ENCODE measurements at places on chromosomes 7 and 10.

- DNase-seq: no peak
Measured at GRCh38 chr10:111261081-111261615, 184.3 kb downstream of the ADRA2A start.

GRCh38 chr10:61023053-61023452 is 79.1 kb upstream of the RHOBTB1 start:
- no peak for DNase-seq

DNA sequence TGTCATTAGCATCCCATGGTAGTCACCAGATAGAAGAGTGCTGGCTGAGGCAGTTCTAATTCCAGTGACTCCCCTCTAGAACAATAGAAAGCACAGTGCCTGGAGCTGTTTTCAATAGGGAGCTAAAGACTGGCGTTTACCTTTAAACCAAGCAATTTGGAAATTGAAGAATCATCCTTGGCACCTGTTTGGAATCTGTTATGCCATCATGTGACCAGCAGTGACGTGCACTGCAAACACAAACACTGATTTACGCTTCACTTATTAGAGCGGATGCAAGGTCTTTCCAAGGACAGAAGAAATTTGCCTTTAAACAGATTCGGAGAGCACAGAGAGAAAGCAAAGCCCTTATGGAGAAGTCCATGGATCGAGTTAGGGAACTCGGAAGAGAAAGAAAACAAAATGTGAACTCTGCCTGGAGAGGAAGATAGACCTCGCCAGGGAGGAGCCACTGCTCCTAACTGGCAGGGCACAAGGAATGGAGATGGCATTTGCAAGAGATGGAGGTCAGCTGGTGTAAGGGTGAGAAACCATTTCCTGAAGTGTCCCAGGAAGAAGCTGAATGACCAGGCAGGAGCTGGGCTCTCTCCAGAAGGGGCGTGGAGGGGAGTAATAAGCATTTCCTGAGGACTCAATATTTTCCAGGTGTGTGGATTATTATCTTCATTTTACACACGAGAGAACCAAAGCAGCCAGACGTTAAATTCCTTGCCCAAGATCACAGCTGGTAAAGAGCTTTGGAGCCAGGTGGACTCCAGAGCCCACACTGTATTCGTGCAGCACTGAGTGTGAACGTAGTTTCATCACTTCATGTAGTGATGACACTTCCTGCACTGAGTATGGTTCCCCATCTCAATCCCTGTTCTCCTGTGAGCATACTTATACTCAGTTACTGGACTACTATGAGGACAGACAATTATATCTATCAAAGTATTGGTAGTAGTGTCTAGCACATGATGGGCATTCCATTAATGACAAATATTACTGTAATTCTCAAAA is 97.7 kb downstream of the CUBN start:
- no peak for DNase-seq

DNA sequence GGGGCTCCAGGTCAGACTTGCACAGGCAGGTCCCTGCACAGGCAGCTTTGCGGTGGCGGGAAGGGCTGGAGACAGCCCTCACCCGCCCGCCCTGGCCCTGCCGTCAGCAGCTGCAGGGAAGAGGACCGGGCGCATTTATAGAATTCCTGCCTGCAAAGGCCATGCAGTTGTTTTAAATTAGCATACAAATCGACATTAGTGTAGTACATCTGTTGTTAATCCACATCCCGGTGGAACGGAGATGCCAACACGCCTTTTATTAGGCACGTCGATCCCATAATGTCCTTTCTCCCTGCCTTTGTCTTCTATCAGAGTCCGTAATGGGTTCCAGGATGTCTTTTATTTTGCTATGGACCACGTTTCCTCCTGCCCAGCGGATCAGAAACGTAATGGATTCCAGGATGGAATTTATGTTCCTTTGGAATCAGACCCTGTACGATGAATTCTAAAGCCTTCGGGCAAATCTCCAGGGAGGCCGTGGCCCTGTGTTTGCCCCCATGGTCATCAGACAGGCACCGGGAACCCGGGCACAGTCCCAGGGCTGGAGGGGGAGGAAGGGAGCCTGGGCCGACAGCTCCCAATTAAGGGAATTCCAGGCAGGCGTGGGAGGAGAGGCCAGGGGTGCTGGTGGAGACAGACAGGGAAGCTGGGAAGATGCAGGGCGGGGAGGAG is 123.9 kb downstream of the COL26A1 start:
- no peak for DNase-seq

- DNase-seq: no peak
Measured at GRCh38 chr7:8618441-8619070, 185.1 kb downstream of the NXPH1 start.

DNA sequence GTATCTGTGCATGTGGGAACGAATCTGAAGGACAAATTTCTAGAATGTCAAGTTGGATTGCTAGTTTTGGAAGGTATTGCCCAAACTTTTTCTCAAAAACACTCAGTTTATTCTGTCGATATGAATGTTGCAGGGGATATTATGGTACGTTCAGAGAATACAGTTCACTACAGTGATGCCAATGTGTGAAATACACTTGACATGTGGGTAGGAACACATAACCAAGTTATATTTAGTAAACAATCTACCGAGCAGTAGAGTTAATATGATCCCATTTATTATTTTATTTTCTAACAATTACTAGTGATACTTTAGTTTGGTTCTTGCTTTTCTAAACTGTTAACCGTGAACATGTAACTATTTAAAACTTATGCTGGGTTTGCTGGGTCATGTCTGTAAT is 37.4 kb downstream of the KIAA1217 start:
- DNase-seq: no peak

- no peak for DNase-seq
Measured at GRCh38 chr7:148973256-148973655, 55.0 kb downstream of the PDIA4 start.

DNA sequence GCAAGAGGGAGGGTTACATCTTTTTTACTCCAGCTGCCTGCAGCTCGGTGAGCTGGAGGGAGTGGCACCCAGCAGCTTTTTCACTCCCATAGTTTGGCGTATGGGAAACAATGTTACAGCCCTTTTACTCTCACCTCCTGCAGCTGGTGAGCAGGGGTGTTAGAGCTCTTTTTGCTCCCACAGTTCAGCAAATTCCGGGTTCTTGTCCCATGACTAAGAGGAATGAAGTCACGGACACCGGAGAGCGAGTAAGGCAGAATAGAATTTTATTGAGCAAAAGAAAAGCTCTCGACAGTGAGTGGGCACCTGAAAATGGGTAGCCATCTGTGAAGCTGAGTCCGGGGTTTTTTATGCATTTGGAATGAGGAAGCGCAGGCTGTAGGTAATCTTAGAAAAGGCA is 446.6 kb downstream of the GFRA1 start:
- DNase-seq: no peak

GRCh38 chr7:101547916-101548661 is 81.0 kb downstream of the MYL10 start:
- DNase-seq: peak; percentile 19

DNA sequence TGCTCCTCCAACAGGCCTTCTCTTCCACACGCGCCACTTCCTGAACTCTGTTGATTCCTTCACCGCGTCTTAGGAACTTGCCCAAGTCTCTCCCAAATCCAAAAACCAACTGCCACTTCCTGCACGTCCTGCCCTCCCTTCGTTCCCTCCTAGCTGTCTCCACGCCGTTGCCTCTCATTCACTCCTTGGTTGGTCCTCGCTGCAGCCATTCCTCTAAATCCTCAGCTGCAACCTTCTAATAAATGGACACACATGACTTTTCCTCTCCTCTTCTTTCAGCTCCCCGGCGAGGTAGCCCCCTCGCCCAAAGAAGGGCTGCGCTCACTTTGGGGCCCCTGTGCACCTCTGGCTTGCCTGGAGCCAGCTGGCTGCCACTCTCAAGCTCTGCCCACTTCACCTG is 110.2 kb downstream of the XRCC2 start:
- no peak for DNase-seq

DNA sequence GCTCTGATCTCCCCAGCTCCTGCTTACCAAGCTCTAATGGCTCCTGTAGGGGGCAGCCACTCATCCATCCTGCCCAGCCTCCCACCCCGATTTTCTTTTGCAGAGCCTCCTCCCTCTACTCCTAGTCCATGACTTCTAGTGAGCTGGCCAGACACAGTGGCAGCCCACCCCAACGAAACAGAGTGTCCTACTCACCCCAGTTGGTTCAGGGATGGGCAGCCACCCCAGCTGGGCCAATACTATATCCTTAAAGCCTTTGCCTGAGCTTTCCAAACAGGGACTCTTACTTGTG is 77.1 kb downstream of the GRID1 start:
- no peak for DNase-seq

DNA sequence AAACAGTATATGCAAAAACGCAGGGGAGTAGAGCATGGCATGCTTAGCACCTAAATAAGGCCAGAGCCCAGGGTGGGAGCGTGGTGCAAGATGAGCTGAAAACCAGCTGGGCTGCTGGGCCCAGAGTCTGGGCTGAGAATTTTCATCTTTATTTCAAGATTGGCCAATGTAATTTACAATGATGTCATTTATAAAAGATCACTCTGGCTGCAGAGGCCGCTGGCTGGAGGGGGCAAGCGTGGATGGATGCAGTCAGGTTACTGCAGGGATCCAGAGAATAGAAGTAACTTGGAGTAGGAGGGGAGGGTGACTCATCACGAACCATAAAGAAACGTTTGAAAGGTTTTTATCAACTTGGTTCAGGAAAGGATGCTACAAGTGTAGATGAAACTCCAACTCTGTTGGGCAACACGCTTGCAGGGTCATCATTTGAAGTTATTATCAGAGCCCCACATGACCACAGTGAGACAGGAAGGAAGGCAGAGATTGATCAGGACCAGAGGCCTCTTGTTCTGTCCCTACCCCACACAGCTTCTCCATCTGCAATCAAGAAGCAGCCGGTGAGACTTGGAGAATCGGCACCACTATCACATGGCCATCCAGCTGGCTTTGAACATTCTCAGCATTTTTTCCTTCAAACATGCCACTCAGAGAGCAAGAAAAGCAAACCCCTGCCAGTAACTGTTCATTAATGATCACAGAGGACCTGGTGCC is 49.2 kb downstream of the ODAD2 start:
- DNase-seq: no peak

DNA sequence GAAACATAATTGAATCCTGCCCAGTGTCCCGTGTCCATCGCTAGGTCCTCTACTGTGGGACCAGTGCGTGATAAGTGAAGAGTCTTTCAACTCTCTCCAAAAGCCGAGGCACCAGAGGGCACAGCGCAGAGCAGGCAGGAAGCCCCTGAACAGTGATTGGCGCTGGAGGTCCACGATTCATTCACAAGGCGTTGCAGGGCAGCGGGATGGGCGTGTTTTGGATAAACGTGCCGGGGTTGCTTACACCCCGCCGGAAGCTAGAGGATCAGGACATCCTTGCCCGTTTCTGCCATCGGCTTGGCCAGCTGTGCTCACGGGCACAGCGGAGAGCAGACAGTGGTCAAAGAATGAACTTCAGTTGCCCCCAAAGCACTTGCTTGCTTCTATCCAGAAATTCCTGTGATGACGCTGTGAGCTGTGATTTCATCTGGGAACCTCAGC is 86.0 kb upstream of the PFKP start:
- no peak for DNase-seq

DNA sequence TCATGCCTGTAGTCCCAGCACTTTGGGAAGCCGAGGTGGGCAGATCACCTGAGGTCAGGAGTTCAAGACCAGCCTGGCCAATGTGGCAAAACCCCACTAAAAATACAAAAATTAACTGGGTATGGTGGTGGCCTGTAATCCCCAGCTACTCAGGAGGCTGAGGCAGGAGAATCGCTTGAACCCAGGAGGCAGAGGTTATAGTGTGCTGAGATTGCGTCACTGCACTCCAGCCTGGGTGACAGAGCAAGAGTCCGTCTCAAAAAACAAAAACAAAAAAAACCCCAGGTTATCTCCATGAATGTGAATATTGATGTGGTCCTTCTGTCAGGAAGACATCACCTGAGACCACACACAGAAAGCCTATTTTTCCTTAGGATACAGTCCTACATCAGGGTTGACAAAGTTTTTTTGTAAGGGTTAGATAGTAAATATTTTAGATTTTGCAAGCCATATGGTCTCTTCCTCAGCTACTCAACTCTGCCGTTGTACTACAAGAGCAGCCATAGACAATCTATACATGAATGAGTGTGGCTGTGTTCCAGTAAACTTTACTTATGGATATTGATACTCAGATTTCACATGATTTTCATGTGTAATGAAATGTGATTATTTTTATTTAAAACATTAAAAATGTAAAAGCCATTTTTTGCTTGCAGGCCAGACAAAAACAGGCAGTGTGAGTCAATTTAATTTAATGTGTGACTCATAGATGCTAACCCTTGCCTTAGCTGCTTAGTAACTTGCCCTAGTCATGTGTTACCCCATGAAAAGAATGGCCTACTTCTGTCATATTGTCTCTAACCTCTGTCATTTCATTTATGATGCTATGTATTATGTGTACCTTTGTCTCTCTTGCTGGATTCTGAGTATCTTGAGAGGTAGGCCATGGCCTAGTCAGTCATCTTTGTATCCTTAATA is 78.1 kb downstream of the TPST1 start:
- DNase-seq: no peak

DNA sequence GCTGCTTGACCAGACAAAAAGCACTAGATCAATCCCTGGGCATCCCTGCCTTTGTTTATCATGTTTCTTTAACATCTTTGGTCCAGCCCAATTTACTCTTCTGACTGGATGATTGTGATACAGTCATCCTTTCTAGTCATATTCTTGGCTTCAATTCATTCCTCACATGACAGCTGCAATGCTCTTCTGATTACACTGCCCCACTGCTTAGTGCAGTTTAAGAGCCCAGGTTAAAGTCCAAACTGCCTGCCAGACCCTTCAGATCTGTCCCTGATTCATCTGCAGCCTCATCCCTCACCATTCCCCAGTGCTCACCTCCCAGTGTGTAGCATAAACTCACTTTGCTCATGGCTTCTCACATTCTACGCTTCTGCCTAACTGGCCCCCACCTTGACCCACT is 383.8 kb downstream of the TNS3 start:
- no peak for DNase-seq

DNA sequence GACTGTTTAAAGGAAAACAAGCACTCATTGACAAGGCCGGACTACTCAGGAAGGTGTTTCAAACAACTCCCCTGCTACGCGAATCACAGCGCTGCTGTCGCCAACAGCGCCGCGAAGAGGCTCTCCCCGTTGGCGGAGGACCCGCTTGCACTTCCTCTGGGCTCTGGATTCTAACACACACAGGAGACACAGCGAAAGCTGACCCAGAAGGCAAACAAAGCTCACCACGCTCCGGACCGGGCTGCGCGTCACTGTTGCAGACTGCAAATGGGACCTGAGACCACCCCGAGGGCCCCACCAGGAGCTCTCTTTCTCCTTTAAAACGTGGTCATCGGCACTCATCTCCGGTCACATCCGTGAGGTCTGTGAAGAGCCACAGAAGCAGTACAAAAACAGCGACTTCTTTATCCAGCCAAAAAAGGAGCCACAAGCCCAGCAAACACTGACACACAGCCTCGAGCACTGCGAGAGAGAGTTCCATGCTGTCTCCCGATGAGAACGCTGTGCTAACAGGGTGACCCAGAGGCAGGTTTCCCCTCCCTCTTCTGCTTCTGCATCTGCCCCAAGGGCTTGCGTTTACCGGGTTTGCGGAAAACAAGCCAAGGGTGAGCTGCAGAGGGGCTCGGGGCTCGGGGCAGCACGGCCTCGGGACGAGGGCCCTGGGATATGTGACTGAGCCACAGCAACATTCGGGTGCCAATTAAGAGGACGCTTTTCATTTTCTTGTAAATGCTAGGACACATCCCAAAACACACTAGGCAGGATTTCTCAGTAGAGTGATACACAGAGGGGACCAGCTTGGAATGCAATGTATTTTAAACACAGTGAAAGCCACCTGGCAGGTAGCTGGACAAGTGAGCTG is 41.3 kb downstream of the AMZ1 start:
- peak; percentile 21 for DNase-seq

Measured in D341Med (cell line).